ENCODE measurements at places on chromosomes 5 and 9.

DNA sequence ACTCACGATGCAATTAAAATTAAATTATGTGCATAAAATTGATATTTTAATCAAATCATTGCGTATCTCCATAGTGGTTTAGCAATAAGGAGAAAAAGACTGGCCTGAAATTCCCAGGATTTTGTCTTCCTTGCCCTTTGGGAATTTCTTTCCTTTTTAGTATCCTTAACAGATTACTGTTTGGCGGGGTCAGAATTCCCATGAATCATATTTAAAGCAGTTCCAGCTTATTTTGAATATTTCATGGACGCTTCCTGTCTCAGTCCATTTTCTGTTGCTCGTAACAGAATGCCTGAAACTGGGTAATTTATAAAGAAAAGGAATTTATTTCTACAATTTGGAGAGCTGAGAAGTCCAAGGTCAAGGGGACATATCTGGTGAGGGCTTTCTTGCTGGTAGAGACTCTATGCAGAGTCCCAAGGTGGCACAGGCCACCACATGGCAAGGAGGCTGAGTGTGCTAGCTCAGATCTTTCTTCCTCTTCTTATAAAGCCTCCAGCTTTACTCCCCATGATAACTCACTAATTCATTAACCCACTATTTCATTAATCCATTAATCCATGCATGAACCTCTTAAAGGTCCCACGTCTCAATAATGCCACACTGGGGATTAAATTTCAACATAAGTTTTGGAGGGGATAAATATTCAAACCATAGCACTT, 37.8 kb downstream of the CDH6 start:
- DNase-seq: peak; percentile 15

DNA sequence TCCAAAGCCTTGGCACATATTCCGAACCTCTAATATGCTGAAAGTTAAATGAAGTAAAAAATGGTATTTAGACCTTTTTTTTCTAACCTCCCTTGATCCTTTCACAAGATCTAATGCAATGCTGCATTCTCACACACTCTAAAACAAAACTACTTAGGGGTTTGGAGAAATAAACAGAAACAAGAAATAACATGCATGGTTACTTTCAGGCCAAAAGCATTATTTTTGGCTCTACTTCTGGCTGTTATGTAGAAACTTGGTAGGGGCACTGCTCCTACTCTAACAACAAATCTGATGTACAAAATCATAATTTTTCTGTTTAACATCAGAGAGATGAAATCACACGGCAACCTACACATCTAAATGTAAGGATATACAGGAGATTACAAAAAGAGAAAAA, 51.2 kb downstream of the CHD1 start:
- DNase-seq: no peak

- DNase-seq: no peak
These were observed 515 bp upstream of the F2R start for GRCh38 chr5:76715486-76715735.

- DNase-seq: no peak
These were observed 18.3 kb upstream of the ACSL6 start for GRCh38 chr5:132029609-132030330.

- no peak for DNase-seq
These were observed 6.4 kb upstream of the FPGS start for GRCh38 chr9:127796225-127796813.

DNA sequence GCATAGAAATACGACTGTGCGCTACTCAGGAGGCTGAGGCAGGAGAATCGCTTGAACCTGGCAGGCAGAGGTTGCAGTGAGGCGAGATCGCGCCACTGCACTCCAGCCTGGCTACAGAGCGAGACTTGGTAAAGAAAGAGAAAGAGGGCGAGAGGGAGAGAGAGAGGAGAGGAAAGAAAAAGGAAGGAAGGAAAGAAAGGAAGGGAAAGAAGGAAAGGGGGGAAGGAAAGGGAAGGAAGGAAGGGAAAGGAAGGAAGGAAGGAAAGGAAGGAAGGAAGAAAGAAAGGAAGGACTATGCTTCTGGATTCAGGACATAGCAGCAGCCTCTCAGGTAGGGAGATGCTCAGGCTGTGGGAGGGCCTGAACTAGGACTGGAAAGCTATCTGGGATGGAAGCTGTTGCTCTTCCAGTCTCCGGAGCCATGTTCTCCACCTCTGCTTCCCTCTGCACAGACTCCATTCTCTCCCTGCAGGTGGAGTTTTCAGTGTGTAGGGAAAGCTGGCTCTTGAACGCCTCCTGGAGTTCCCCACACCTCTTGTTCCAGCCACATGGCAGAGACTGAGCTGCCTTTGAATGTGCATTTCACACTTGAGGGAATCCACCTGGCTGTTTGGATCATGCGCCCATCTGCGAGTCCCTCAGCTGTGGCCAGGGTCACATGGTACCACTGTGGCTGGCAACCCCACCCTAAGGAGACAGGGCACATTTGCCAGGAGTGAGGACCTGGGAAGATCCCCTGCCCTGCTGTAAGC, 9.1 kb downstream of the SWI5 start:
- DNase-seq: no peak

GRCh38 chr9:86733929-86734328, 213.4 kb downstream of the GAS1 start:
- no peak for DNase-seq

DNA sequence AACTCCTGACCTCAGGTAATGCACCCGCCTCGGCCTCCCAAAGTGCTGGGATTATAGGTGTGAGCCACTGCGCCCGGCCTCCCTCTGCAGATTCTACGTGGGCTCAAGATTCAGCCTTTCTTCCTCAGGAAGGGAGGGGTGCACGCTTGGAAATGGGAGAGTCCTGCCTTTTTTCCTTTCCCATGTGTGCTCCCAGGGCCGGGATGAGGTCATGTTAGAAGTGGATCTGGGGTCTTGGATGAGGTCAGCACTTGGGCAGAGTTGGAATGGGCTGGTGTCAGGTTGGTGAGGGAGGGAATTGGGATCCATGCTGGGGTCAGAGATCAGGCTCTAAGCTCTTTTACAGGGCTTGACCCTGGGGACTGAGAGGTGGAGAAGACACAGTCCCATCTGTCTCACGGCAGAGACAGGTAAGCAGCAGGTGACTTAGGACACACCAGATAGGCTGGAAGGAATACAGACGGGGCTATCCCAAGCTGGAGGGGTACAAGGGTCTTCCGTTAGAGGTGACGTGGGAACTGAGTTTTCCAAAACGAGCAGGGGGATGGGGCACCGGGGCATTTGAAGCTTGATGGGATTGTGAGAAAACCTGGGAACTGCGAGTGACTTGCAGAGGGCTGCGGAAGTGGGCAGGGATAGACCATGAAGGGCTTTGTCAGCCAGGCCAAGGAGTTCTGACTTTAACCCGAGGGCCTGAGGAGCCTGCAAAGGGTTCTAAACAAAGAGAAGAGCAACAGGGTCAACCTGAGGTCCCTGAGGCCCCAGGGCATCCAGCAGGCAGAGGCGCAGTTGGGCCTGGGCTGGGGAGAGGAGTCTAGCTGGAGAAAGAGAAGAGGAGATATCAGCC, 1.8 kb upstream of the AQP7 start:
- DNase-seq: no peak

- no peak for DNase-seq
These were observed at the start of gene SMIM33 for GRCh38 chr5:139470821-139471300. Gene SMIM33, plus strand, starts transcription at chr5:139471004. Its CDS starts 118 bp downstream, at chr5:139471122.

DNA sequence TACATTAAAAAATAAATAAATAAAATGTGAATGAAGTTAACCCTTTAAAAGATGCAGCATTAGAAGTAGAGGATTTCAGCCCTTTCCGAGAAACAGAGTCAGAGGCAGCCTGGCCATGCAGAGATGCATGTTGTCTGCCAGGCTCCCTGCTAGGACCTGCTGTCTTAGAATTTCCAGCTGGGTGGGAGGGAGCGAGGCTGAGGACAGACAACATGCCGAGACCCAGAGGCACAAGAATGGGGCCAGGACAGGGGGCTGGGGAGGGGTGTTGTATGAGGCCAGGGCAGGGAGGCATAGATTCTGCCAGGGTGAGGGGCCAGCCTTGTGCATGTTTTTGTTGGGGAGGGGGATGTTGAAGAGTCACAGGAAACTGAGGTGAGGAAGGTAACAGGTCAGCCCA, 68.6 kb upstream of the NEURL1B start:
- DNase-seq: no peak

DNA sequence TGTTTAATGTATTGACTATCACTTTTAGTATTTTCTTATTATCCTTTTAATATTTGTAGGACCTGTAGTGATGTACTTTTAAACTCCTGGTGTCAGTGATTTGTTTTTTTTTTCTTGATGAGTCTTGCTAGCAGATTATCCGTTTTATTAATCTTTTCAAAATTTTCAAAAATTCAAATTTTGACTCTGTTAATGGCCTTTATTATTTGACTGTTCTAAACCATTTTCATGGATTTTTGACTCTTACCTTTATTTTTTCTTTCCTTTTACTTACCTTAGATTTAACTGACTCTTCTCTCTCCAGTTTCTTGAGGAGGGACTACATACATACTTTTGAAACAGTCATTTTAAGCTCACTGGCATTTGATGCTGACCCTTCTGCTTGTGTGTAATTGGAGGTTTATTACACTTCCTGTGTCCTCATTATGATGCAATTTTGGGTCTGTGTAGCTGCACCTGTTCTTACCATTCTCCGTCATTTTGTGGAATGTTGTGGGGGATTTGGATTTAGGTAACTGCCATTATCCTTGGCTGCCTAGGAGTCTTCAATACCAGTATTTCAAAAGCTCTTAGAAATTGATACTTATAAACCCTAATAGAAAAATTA, 32.0 kb upstream of the EXOC3 start:
- DNase-seq: no peak

DNA sequence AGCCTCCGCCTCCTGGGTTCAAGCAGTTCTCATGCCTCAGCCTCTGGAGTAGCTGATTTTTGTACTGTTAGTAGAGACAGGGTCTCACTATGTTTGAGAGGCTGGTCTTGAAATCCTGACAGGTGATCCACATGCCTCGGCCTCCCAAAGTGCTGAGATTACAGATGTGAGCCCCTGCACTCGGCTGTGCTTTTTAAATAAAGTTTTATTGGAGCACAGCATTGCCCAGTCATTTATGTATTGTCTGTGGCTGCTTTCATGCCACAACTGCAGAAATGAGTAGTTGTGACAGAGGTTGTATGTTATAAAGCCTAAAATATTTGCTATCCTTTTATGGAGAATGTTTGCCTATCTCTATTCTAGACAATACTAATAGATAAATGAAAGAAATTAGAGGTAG, 169.2 kb downstream of the AOPEP start:
- DNase-seq: no peak

DNA sequence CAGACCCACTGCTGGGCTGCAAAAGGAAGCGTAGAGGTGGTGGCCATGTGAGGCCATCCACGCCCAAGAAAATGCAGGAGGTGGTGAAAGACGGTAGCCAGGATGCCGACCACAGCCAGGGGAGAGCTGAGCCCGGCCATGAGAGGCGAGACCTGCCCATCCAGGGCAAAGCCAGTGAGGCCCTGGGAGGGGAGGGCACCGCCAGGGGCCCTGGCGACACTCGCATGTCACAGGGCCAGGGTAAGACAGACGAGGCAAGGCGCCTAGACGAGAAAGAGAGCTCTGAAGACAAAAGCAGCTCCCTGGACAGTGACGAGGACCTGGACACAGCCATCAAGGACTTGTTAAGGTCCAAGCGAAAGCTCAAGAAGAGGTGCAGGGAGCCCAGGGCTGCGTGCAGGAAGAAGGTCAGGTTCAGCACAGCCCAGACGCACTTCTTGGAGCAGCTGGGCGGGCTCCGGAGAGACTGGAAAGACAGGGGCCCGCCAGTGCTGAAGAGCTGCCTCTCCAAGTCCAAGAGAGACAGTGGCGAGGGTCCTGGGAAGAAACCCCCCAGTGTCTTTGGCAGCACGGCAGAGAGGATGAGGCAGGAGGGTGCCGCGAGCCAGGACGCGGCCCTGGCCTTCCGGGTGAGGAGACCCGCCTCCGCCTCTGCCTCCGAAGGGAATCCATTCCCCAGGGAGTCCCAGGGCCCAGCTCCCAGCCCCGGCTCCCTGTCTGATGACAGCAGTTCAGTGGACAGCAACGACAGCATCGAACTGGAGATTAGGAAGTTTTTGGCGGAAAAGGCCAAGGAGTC, 6.9 kb downstream of the PPP1R26 start:
- no peak for DNase-seq

- peak; percentile 89 for DNase-seq
These were observed 350.5 kb upstream of the DAB2 start for GRCh38 chr5:39775086-39775796.

- peak; percentile 9 for DNase-seq
These were observed 72.8 kb upstream of the ASTN2 start for GRCh38 chr9:117487555-117488175.

DNA sequence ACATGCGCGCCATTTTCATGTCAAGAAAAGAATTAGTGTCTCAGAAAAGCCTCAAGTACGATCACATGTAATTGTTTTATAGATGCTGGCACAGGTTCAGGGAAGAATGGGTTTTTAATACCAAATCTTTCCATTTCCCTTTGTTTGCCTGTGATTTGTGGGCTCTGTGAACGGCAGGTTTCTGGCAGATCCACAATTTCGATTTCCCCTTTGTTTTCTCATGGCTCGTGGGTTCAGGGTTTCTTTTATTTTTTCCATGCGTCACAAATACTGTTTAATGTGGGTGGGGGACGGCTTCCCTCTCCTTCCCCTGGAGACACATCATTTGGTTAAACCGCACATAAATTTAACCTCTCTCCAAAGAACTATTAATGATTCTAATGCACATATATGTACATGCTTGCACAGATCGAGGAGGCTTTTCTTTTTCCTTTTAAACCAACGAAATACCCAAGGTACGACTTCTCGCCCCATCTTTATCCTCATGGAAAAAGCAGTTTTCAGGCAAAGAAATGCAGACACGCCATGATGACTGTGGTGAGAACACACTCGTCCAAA, 195.9 kb downstream of the SLIT3 start:
- no peak for DNase-seq

DNA sequence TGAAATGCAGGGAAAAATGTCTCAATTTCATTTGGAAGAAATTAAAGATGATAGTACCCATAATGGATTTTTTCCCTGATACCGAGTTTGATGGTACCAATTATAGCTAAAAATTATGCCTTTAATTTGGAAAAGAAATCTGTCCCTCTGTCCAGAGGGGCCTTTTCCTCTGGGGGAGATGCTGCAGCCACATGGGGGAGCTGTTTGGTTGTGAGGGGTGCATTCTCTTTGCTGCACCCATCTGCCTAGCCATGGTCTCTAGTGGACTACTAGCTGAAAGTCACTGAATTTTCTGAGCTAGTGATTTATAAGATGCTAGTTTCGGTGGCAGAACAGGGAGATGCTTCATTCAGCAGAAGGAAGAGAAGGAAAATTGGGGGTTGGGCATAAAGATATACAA, 9.6 kb downstream of the SEC61B start:
- peak; percentile 42 for DNase-seq

Data from adipocyte (in vitro differentiated cells).